ENCODE measurements at places on chromosomes 16 and 17.

GRCh38 chr16:55713103-55713502 lies 57.3 kb downstream of the SLC6A2 start:
- DNase-seq = no peak

DNA sequence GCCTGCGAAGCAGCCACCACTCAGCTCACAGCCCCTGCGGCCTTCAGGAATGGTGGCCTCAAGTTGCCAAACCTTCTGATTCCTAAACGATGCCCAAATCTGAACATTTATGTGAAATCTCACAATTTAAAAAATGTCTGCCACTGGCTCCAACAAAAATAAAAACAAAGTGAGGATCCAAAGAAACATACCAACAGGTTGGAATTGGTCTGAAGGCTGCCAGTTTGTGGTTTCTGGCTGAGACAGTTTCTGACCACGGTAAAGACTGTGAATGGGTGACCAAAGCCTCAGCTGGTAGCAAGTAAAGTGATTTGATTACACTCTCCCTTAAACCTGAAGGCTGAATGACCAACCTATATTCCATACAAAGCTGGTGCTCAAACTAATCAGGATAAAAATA lies 24.9 kb downstream of the LITAFD start:
- no peak for DNase-seq

DNA sequence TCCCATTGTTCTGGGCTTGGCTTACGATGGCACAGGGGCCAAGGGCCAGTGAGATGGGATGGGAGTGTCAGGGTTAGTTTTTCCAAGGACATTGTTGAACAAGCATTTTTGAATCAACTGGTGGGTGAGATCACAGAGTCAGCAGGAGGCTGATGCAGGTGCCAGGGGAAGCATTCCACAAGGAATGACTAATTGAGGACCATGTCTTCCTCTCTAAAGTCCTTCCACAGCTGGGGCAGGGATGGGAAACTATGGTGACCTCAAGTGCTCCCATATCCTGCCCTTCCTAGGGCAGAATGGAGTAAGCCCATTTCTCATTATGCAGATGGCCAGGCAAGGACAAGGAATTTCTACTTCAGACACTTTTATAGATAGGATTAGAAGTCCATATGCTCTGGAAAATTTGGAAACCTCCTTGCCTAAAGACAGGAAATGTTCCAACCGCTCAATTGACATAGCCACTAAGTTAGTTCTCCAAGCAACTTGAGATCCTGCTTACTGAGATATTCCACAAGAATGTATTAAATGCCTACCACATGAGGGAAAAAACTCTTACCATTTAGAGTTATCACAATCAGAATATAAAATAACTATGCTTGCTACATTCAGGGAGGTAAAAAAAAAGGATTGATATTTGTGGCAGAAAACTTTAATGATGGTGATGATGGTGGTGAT lies 21.2 kb upstream of the ENGASE start:
- no peak for DNase-seq

DNA sequence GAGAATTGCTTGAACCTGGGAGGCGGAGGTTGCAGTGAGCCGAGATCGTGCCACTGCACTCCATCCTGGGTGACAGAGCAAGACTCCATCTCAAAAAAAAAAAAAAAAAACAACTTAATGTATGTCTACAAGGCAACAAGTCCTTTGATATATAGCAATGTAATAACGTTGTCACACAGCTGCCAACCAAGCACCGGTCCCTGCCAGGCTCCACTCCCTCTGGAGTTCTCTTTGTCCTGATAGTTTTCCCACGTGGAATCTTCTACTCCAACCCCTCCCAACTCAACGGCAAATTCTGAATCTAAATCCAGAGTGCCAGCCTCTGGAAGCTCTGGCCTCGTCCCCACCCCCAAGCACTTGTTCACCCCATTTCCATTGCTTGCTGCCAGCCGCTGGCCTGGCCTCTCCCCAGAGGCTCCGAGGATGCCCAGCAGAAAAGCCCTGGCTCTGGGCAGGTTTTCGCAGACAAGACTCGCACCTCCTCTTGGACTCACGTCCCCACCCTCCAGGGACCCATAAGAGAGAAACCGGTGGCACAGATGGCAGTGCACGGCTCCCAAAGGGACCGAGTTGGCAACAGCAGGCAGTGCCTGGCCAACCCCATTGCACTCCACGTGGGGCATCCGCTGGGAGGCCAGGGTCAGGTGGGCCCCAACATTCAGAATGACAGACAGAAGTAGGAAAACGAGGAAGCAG lies 15.9 kb upstream of the CBX2 start:
- no peak for DNase-seq

- DNase-seq = no peak
Measured at GRCh38 chr17:72273289-72274056, 152.7 kb downstream of the SOX9 start.

DNA sequence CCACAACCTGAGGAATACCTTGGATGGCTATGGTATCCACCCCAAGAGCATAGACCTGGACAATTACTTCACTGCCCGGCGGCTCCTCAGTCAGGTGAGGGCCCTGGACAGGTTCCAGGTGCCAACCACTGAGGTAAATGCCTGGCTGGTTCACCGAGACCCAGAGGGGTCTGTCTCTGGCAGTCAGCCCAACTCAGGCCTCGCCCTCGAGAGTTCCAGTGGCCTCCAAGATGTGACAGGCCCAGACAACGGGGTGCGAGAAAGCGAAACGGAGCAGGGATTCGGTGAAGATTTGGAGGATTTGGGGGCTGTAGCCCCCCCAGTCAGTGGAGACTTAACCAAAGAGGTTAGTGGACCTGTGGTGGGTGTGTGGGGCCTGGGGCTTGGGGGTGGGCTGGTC lies 3.1 kb downstream of the NFE2L1 start:
- no peak for DNase-seq

DNA sequence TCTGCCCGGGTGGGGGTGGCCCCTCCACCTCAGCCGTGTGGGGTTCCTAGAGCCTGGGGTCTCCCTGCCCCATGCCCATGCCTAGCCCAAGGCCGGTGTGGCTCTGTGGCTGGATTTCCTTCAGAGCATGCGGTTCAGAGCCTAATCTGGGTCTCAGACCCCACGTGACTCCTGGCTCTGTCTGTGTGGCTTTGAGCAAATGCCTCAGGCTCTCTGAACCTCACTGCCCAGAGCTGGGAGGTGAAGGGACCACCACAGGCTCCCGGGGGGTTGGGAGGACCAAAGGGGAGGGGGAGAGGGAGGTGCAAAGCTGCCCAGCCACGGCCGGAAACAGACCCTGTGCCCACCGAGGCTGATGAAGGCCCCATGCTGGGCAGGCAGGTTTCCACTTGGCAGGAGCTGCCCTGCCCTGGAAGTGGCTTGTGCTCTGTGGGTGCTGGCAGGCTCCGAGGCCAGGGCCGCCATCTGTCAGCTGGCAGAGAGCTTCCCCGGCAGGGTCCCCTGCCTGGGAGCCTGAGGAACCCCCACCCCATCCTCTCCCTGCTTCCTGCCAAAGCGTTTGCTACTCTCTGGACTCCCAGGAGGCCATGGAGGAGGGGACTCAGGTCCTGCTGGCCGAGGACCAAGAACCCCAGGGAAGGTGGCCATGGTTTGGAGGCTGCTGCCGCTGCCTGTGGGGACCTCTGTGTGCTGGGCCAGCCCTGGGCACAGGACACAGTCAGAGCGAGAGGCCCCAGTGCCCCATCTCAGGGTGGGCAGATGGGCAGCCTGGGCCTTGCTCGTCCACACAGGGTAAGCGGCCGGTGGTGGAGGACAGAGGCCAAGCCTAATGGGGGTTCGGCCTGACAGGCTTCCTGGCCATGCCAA lies 4.0 kb downstream of the CDH15 start:
- no peak for DNase-seq

- DNase-seq = no peak
Measured at GRCh38 chr17:998111-998510, 1.2 kb downstream of the TIMM22 start.
